ENCODE measurements at places on chromosomes 13 and 19. TPM values are rescaled to one million over a fixed set of nuclear protein-coding genes. Genes with fewer than 3 reads are reported as not detected.

The EPSTI1 gene
- 24.7 TPM for total RNA-seq

The CASP14 gene
- not detected for total RNA-seq

The MCEMP1 gene
- not detected for total RNA-seq

The DOHH gene
- 9.9 TPM for total RNA-seq

The OVOL3 gene
- total RNA-seq: not detected

The PSG4 gene
- total RNA-seq: not detected

The REEP6 gene
- 159 TPM for total RNA-seq

The FFAR1 gene
- 1.6 TPM for total RNA-seq

The ODAD3 gene
- total RNA-seq: not detected

The LAIR1 gene
- 2.6 TPM for total RNA-seq

The POU4F1 gene
- total RNA-seq: not detected

The COX7A1 gene
- 2.7 TPM for total RNA-seq

The KCNN1 gene
- total RNA-seq: not detected

The F2RL3 gene
- 3.9 TPM for total RNA-seq

The NUDT15 gene
- 3.7 TPM for total RNA-seq

DNA sequence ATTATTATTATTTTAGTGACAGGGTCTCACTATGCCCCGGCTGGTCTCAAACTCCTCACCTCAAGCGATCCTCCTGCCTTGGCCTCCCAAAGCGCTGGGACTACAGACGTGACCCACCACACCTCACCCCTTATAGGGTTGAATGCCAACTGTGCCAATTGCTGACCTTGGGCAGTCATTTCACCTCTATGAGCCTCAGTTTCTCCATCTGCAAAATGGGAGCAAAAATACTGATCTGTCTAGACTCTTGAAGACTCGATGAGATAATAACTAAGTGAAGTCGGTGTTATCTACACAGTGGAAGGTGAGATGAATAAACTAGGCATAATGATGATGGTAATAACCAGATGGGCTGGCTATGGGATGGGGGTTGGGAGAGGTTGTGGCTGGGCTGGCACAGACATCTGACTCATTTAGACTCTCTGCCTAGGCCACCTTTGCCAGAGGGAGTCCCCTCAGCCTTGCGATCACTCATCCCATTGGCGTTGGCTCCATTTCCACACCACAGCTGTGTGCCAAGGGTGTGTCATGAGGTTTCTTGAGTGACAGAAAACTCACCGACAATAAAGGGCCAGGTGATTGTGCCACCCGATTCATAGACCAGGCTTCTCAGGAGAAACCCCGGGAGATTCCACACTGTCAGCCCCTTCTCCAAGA, at the start of gene CASP14:
TSS of gene CASP14 (plus strand) at position 596 of the 657 bp plus-strand sequence. CDS start 2,772 bp downstream, outside the sequence.
- H3K4me3 ChIP-seq: no peak within 1 kb of the TSS
- no peaks in the 10 kb centered on the region for H3K36me3 ChIP-seq
- H3K27me3 ChIP-seq: no peaks in the 10 kb centered on the region
- no peaks in the 10 kb centered on the region for H3K4me1 ChIP-seq
- DNase-seq: no peak
- H3K27ac ChIP-seq: no peak within 1 kb of the TSS

GRCh38 chr19:53953383-53953782, 9.4 kb upstream of the CACNG8 start:
- no peak overlapping the region for H3K27ac ChIP-seq
- no peak overlapping the region for H3K4me3 ChIP-seq
- no peak for DNase-seq
- peaks cover 4% of the 10 kb centered on the region for H3K27me3 ChIP-seq
- no peaks in the 10 kb centered on the region for H3K4me1 ChIP-seq
- H3K36me3 ChIP-seq: no peaks in the 10 kb centered on the region

DNA sequence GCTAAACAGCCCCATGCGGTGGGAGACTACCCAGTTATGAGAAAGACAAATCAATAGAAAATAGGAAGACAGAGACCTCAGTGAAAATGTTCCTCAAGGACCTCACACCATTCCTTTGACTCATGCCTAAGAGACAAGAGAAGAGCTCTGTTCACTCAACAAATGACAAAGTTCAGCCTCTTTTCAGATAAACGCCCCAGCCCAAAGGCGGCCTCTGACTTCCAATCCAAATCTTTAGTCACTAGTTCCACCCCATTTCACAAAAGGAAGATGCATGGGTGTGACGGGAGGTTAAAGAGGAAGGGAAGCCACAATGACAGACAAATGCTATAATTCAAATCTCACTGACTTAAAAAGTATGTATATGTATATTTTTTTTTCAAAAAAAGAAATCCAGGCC, 8.1 kb downstream of the CARS2 start:
- no peaks in the 10 kb centered on the region for H3K4me1 ChIP-seq
- H3K27me3 ChIP-seq: no peaks in the 10 kb centered on the region
- no peaks in the 10 kb centered on the region for H3K36me3 ChIP-seq
- DNase-seq: no peak

GRCh38 chr13:63864171-63864902, 2448.7 kb upstream of the PCDH20 start:
- H3K4me3 ChIP-seq: no peak overlapping the region
- H3K4me1 ChIP-seq: no peaks in the 10 kb centered on the region
- no peak for DNase-seq
- H3K27me3 ChIP-seq: no peaks in the 10 kb centered on the region

DNA sequence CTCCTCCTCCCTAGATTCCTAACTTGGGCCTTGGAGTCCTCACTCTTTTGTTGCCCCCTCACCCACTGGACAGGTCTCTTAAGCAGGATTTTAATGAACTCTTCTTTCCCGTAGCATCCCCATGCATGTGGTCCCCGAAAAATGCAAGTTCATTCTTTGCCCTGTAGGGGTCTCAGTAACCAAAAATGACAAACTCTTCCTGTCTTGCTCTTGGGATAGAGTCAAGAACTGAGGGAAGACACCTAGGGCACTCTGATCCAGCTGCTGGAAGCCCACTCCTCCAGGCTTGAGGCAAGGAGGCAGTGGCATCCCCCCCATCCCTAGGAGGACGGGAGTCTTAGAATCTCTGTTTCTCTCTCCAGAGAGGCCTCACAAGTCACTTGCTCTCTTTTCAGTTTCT, 987.0 kb downstream of the DIAPH3 start:
- no peak for DNase-seq
- H3K4me3 ChIP-seq: no peak overlapping the region
- H3K4me1 ChIP-seq: no peaks in the 10 kb centered on the region
- H3K27me3 ChIP-seq: no peaks in the 10 kb centered on the region

GRCh38 chr19:46716672-46717033, 261 bp downstream of the PRKD2 start:
- no peaks in the 10 kb centered on the region for H3K36me3 ChIP-seq
- H3K27me3 ChIP-seq: no peaks in the 10 kb centered on the region
- no peak for DNase-seq
- H3K4me3 ChIP-seq: peak overlapping the region; percentile 83
- H3K27ac ChIP-seq: peak overlapping the region; percentile 95

GRCh38 chr13:24040835-24041234, 119.7 kb upstream of the SPATA13 start:
- no peaks in the 10 kb centered on the region for H3K4me1 ChIP-seq
- no peaks in the 10 kb centered on the region for H3K36me3 ChIP-seq
- no peak for DNase-seq
- H3K4me3 ChIP-seq: no peak overlapping the region
- H3K27ac ChIP-seq: no peak overlapping the region

GRCh38 chr13:24922387-24922744, 158.4 kb downstream of the RNF17 start:
- H3K4me3 ChIP-seq: peak overlapping the region; percentile 91
- DNase-seq: no peak
- no peaks in the 10 kb centered on the region for H3K36me3 ChIP-seq
- peak overlapping the region; percentile 78 for H3K27ac ChIP-seq
- H3K4me1 ChIP-seq: peaks cover 15% of the 10 kb centered on the region

DNA sequence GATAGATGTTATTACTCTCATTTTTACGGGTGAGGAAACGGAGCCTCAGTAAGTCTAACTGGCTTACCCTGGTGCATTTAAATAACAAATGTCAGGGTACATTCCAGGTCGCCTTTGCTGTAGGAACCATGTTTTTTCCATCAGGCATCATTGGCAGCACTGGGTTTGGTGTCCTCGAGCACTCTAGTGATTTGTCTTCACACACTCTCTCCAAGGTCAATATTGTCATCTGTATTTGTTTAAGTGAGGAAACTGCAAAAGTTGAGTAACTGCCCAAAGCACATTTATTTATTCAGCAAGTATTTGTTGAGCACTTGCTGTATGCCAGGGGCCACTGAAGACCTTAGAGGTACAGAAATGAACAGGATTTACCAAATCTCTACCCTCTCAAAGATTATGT, 78.6 kb downstream of the DCT start:
- H3K36me3 ChIP-seq: no peaks in the 10 kb centered on the region
- DNase-seq: no peak
- H3K4me1 ChIP-seq: no peaks in the 10 kb centered on the region
- no peak overlapping the region for H3K27ac ChIP-seq

DNA sequence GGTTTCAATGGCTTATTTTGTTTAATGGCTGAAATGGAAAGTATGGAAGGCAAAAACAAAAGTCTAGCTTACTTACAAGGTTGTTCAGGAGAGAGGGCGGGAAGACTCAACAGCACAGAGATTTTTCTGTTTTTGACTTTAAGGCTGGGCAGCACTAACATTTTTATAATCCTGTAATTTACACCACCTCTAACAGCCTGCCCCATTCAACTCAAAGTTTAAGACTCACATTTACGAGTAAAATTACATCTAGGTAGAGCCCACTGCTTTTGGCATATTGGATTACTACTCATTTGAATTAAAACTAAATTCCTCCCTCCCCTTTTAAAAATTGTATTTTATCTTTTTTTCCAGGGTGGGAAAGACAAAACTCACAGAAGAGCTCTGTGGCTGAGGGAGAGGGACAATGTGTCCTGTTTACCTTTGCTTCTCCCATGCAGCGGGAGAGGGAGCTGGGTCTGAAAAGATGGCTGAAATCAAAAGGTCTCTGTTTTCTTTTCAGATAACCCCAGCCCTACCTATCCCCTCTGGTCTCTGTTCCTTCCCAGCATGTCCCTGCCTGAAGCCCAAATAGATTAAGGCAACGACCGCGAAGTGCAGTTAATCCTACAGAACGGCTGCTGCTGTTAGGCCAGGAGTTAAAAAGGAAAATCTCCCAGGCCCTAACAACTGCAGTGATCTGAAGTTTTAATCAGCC, 6.6 kb downstream of the EFNB2 start:
- H3K27me3 ChIP-seq: no peaks in the 10 kb centered on the region
- H3K36me3 ChIP-seq: no peaks in the 10 kb centered on the region
- H3K4me1 ChIP-seq: peaks cover 5% of the 10 kb centered on the region
- no peak for DNase-seq
